ENCODE measurements at places on chromosomes 5 and 9.

DNA sequence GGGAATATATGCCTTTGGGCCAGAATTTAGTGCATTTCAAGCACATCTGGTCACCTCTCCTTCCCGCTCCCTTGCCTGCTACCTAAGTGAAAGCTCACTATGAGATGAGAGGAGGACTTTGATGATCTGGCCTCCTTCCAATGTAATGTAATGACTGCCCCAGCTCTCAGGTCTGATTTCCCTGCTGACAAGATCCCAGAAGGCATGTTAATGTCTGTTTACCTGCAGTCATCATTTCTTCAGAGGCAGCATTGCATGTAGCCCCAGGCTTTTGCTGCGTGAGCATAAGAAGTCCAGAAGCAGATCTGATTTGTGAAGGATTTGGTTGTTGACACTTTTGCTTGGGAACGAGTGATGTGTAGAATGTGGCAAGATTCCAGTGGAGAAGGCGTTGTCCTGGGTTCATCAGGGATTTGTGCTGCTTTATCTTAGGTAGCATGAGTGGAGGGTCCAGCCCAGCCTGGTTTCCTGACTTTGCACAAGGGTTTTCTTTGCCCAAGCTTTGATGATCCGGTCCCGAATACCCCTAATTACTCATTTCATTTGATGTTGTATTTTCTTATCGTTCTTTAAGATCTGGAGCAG is 192.7 kb downstream of the GOLPH3 start:
- DNase-seq = no peak

- DNase-seq = no peak
These were observed 49.5 kb downstream of the MRRF start for GRCh38 chr9:122314165-122314564.

DNA sequence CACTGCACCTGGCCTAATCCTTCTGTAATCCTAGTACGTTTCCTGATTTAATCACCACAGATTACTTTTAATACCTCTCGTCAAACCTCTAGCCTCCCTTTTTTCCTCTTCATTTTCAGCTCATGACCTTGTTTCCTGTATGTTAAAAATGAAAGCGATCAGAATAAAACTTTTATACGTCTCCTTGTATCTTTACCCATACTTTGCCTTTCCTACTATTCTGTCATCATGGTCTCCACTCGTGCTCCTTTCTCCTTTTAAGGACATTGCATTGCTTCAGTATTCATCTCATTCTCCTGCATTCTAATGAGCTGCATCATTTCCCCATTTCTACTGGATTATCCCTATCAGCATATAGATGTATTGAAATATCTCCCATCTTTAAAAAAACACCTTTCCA is 8.5 kb downstream of the CDC42SE2 start:
- no peak for DNase-seq

DNA sequence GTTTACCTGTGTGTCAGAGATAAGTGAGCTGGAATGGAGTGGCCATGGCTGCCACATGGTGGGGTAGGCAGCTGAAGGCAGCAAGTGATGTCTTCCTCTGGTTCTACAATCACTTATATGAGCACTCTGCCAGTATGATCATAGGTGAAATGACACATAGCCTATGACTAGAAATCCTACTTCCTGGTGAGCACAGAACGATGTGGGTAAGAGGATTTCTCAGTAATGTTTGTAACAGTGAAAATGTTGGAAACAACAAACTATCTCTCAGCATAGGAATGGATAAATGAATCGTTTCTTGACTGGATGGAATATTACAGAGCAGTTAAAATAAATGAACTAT is 187.0 kb upstream of the S1PR3 start:
- DNase-seq = no peak

DNA sequence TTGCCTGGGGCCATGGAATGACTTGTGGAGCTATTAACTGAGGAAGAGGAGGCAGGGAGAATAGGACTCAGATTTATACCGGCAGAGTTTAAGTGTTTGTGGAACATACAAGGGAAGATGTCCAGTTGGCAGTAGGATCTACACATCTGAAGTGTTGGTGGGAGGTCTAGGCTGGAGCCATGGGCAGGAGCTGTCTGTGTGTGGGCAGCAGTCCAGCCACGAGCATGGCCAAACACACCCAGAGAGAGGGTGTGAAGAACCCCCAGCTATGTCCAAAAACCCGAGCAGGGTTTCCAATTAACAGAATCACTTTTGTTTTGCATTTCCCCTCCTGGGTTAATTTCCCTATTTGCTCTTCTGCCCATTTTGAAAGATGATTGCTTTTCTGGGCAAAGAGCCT is 393.7 kb downstream of the CDK5RAP2 start:
- no peak for DNase-seq

DNA sequence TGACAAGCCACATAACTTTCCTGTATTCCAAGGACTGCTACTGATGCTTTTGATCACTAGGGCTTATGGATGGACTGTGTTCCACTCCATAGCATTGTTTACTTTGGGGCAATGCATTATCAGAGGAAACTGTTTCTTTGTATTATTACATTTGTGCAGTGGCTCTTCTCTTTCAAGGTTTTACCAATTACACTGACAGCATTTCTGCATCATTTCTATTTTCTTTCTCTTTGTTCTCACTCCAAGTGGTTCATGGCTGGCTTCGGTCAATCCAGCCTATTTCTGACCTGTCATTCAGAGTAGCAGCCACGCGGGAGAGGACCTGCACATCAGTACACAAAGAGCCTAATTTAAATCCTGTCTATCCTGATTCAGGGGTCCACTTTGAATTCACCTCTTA is 711.0 kb downstream of the TLE4 start:
- DNase-seq = no peak

DNA sequence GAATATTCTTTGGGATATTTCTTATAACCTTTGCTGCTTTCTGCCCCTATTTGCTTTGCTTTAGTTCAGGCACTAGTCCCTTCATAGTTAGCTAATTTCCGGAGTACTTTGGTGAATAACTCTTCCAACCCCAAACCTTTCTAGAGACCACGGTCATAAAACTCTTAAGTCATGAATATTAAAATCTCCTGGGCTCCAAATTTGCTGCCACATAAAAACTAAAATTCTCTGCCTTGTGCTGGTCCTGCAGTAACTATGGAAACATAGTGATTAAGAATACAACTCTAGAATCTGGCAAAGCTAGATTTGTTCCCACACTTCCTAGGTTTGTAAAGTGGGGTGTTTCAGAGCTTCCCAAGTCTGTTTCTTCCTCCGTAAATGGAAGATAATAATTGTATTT is 10.0 kb upstream of the ACTBL2 start:
- no peak for DNase-seq

GRCh38 chr5:15748266-15748665 is 248.3 kb downstream of the FBXL7 start:
- no peak for DNase-seq

DNA sequence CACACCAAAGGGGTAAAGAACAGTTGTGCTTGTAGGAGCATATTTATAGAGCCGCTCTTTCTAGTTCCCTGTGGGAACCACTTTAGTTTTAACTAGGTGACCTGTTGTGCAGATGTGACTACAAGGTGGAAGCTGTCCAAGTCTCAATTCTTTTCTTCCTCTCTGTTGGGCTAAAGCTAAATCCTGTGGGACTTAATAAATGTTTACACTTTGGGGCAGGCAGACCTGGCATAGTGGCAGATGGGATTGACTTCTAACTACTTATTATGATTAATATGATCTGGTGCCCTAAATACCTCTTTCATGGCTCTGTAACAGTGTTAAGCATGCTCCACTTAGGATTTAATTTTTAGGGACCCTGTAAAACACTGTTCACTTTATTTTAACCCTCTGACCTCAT is 265.3 kb downstream of the KCTD16 start:
- no peak for DNase-seq

DNA sequence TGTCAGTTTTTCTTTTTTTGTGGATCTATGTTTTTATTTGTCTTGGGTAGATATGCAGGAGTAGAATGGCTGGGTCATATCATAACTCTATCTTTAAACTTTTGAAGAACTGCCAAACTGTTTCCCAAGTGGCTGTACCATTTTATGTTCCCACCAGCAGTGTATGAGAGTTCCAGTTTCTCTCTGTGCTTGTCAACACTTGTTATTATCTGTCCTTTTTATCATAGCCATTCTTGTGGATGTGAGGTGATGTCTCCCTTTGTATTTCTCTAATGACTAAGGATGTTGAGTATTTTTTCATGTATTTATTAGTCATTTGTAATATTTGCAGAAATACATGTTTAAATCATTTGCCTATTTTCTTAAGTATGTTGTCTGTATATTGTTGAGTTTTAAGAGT is 17.4 kb upstream of the FAT2 start:
- DNase-seq = no peak

GRCh38 chr9:35688558-35689541 is 875 bp downstream of the TPM2 start:
- no peak for DNase-seq

DNA sequence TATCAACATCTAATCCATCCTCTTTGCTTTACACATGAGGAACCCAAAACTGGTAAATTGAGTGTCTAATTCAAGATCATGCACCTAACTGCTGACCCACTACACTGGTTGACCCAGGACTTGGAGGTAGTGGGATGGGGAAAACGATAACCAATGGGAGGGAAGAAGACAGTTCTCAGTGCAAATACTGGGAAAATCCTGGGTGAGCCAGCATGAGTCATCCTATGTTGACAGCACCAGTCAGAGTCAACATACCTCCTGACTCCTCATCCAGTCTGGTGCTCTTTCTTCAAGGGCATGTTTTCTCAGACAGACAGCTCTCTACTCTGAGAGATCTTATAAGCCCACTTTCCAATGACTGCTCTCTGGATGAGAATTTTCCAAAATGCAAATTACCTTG is 232.8 kb upstream of the PTGER4 start:
- no peak for DNase-seq

- DNase-seq = no peak
These were observed 83.1 kb downstream of the VCAN start for GRCh38 chr5:83554686-83555085.

DNA sequence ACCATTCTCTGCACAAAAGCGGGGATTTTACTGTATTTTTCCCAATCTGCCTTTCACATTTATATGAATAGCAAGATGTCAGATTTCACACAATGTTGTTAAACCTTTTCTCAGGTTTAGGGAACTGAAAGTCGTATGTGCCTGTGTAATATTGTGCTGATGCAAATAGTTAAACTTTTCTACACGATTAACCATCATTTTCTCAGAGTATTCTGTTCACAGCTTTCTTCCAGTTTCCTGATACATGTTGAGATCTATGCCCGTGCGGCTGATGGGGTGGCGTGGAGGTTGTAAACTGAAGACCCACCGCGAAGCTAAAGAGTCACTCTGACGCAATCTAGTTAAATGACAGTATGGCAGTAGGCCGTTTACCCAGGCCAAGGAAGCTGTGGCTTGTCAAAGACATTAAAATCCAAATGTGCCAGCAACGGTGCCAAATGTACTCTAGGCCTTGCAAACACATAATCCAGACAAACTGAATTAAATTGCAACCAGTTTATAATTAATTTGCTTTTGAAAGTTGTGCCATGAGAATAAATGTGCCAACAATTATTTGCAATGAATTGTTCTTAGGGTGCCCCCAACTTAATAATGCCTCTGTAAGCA is 145.7 kb downstream of the EBF1 start:
- DNase-seq = no peak

DNA sequence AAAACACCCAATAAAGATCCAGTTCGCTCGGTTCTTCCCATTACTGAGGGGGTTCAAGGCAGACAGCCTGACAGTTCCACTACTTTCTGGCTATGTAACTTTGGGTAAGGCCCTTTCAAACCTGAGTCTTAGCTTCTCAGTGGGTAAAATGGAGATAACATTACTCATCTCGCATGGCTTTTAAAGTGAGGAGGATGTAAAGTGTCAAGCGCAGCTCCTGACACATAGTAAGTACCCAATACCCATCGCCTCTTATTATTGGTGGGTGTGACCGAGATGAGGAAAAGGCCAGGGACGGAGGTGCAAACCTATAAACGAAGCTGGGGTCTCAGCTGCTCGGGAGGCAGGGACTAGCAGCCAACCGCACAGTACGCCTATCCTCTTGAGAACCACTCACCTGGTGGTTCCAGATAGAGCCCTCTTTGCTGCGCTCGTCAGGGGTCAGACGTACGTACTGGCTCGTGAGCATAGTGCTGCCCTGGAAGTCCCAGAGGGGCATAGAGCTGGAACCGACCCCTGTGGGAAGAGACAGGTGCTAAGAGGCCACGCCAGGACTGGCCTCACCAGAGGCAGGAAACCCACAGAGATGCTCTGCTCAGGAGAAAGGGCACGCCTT is 584 bp downstream of the LMAN2 start:
- no peak for DNase-seq

GRCh38 chr5:35087991-35088390 is 40.2 kb upstream of the AGXT2 start:
- DNase-seq = no peak

GRCh38 chr9:88992556-88992955 is 1.3 kb downstream of the S1PR3 start:
- DNase-seq = no peak

- peak; percentile 52 for DNase-seq
These were observed 1.6 kb downstream of the FSTL4 start for GRCh38 chr5:133610489-133611356.

GRCh38 chr5:88683506-88684135 is 199.4 kb downstream of the MEF2C start:
- DNase-seq = no peak

GRCh38 chr9:88766778-88767503 is 224.3 kb upstream of the S1PR3 start:
- DNase-seq = no peak

GRCh38 chr5:7377761-7378160 is 18.2 kb upstream of the ADCY2 start:
- no peak for DNase-seq

GRCh38 chr5:80874162-80874561 is 86.0 kb upstream of the RASGRF2 start:
- no peak for DNase-seq

GRCh38 chr5:27241564-27242257 is 203.3 kb upstream of the CDH9 start:
- no peak for DNase-seq

GRCh38 chr5:73392775-73393174 is 55.8 kb downstream of the FOXD1 start:
- no peak for DNase-seq
